ENCODE measurements at places on chromosomes 3 and 15. TPM values are rescaled to one million over a fixed set of nuclear protein-coding genes. Genes with fewer than 3 reads are reported as not detected.

The SQOR gene
- 66.5 TPM for total RNA-seq

The WDR82 gene
- 53.8 TPM for total RNA-seq

The RETNLB gene
- not detected for total RNA-seq

The KLHL40 gene
- not detected for total RNA-seq

The HRH1 gene
- total RNA-seq, result 9.7 TPM

The ADAMTS17 gene
- 0.06 TPM for total RNA-seq

The RTP3 gene
- total RNA-seq, result not detected

The BFSP2 gene
- not detected for total RNA-seq

The RGMA gene
- 0.18 TPM for total RNA-seq

The C3orf22 gene
- not detected for total RNA-seq

The INSYN1 gene
- 2.1 TPM for total RNA-seq

The TPRA1 gene
- 49.4 TPM for total RNA-seq

The CCR8 gene
- not detected for total RNA-seq
